NCI-H1105 (cell line): ENCODE measurements at places on chromosomes 4 and X.
A peak's percentile ranks its signal among the peaks of the same experiment; 100 is the strongest.

DNA sequence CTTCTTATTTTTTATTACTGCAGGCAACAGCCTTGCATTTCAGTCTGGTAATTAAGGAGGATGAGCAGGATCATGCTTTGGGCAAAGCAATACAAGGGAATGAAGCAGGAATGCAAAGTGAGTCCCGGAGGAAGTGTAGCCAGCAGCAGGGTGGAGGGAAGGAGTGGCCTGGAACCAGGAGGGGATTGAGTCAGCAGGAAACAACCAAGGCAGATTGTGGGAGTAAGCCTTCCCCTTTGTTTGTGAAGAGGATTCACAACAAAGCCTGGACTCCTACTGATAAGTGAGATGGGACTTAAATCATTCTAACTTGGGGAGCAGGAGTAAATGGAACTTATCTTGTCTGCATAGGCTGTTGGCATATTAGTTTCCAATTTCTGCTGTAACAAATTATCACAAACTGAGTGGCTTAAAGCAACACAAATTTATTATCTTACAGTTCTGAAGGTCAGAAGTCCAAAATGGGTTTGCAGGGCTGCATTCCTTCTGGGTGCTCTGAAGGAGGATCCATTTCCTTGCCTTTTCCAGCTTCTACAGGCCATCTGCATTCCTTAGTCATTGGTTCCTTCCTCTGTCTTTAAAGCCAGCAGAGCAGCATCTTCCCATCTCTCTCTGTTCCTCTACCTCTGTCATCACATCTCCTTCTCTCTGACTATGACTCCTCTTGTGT, 93.2 kb upstream of the AP1S2 start:
- DNase-seq, result no peak

GRCh38 chr4:100804576-100805360, 286.9 kb upstream of the EMCN start:
- DNase-seq, result no peak

DNA sequence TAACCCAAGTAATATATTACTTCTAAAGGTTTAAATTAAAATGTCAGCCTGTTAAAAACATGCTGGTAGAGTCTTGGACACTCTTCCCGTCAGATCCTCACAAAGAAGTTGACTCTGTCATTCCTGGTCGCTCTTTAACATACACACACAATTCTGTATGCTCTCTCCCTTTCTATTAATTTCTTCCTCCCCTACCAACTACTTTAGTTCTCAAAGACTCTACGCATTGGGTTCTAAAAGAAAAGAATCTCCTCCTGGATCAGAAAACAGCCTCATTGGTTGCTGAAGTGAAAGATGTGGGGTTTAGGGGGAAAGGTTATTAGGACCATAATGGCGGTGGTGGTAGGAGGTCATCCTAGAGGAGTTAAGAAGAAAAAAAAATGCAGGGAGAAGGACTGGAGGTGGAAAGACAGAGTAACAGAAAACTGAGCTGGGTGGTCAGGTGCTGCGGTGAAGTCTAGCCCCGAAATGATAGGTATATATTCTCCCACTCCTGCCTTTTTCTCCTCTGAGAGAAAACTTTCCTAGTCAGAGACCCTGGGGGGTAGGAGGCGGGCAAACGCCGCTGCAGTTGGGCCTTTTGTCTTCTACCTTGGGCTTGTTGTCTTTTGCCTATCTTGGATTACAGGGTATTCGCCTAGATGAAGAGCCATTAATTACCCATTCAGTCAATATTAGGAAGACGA, 5.2 kb upstream of the PITX2 start:
- DNase-seq, result no peak

- DNase-seq, result no peak
Measured at GRCh38 chrX:98203800-98204199, 1320.1 kb downstream of the RPA4 start.

DNA sequence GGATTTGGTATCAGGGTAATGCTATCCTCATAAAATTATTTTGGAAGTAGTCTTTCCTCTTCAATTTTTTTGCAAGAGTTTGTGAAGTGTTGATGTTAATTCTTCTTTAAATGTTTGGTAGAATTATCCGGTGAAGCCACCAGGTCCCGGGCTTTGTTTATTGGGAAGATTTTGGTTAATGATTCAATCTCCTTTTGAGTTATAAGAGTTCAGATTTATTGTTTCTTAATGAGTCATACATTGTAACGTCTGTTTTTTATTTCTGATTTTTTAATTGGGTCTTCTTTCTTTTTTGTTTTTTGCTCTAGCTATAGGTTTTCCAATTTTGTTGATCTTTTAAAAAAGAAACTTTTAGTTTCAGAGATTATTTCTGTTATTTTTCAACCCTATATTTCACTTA, 412.3 kb downstream of the PDGFC start:
- no peak for DNase-seq

DNA sequence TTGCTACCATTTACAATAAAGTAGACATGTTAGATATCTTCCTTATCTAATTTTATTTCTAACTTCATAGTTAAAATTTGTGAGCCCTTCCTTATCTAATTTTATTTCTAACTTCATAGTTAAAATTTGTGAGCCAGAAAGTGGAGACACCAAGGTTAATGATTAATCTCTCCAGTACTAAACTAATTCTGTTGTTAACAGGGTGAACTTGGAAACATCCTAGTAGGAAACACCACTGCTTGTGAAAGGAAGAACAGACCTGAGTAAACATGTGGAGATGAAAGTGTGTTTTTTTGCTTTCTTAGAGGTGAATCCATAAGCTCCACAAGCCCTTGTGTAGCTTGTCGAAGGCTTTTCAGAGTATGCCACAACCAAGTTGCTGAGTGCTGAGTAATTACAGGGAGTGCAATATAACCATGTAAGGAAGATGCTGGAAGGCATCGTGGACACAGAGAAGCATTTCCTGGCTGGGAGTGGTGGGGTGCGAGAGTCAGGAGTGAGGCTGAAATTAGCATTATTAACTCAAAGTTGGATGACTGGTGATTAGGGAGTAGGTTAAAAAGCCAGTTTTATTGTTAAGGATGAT, 118.6 kb upstream of the NEIL3 start:
- no peak for DNase-seq

- peak; percentile 32 for DNase-seq
Measured at GRCh38 chr4:164935363-164935762, 42.1 kb downstream of the TRIM61 start.

GRCh38 chr4:170093973-170094535, 4.3 kb upstream of the AADAT start:
- DNase-seq, result no peak

- no peak for DNase-seq
Measured at GRCh38 chr4:23463071-23463470, 426.8 kb downstream of the PPARGC1A start.

DNA sequence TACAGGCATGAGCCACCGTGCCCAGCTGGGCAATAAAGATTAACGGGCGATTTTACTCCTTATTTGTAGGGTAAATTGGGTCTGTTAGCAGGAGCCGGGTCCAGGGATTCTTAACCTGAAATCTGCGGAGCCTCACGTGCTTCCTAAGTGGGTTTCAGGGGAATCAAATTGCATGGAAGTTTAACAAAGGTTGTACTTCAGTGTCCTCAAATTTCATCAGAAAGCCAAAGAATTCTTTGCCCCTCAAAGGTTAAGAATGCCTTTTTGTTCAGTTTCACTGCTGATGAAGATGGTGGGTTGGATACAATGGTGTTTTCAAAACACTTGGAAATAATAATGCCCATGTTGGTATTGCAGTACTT, 67.9 kb downstream of the AFF1 start:
- DNase-seq, result no peak

DNA sequence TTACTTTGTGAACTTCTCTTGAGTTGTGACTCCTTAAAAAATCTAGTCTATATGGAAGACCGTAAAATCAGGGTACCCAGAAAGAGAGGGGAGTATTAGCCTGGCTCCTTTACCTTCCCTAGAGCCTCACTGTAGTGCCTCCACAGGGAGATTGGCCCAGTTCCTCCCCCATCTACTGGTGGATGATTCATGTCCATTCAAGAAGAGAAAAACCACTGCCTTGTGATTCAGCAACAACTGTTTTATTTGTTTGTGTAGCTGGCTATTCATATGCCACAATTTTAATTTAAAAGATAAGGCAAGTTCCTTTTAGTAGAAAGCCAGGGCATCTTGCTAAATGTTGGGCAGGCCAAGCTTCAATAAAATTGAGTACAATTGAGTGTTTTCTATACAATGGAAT, 221.8 kb upstream of the KCNIP4 start:
- DNase-seq, result no peak

DNA sequence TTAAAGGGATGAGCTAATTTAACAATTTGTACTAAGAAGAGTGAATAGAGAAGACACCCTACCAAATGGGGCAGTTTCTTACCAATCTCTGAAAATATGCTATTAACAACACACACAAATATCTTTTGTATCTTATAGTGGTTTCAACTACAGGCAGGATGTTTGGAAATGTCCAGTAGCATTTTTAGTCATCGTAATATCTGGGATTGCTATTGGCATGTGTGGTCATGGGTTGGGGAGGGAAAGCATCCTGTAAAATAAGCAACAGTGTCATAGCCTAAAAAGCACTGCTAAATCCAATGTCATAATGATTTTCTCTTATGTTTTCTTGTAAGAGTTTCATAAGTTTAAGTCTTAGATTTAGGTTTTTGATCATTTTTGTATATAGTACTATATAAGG, 29.3 kb upstream of the ABCG2 start:
- no peak for DNase-seq

- no peak for DNase-seq
Measured at GRCh38 chrX:100625985-100626491, 10.6 kb downstream of the TSPAN6 start.

DNA sequence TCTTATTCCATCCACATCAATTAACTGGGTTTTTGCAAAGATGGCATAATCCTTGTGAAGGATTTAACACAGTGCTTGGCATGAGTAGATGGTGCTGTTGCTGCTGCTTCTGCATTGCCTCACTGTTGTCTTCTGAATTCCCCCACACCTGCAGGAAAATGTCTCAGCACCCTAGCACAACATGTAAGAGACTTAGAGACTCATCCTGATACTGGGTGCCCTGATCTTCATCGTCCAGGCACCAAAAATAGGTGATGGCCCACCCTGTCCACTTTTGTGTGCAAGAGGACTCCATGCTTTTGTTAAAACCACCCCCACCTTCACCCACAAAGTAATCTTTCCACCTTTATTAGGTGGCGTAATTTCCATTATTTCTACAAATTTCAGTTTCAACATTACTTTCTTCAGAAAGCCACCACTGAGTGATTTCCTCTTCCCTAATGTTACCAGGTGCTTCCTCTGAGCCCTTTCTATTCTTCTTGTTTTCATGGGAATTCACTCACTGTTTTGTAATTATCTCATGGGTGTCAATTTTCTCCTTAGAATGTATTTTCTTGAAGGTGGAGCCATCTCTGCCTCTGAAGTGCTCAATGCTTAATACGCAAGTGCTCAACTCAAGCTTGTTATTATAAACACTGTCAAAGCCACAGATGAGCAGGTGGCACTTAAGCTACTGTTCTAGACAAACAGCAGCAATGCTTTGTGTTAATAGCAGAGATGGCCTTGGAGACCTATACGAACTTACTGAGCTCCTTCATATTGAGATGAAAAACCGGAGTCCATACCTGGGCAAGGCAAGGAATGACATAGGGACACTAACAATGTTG, 89.5 kb downstream of the HS3ST1 start:
- DNase-seq, result no peak

DNA sequence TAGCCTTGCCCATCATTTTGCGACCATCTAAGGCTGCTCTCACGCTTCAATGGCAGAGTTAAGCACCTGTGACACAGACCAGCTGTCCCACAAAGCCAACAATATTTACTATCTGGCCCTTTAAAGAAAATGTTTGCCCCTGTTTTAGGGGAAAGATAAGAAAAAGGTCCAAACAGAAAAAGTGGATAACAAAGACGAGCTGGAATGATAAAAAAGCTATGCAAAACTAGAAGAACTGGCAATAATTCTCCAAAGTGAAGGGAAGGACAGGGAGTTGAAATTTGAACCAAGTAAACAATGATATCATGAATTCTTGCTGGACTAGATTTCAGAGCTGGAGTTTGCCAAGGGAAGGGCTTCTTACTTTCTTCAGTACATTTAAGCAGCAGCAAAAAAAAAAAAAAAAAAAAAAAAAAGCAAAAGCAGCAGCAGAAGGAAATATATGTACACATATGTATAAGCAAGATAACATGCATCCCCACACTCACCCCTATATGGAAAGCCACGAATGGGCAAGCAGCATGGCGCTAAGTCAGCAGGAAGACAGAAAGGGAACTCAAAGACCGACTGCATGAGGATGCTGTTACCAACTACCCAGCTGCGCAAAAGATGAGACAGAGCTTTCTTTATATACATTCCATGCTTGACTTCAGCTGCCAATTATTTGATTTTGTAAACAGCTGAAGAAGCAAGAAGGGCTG, 12.5 kb downstream of the TRAPPC2 start:
- DNase-seq, result no peak

- no peak for DNase-seq
Measured at GRCh38 chr4:107452717-107453630, 267.1 kb downstream of the PAPSS1 start.

DNA sequence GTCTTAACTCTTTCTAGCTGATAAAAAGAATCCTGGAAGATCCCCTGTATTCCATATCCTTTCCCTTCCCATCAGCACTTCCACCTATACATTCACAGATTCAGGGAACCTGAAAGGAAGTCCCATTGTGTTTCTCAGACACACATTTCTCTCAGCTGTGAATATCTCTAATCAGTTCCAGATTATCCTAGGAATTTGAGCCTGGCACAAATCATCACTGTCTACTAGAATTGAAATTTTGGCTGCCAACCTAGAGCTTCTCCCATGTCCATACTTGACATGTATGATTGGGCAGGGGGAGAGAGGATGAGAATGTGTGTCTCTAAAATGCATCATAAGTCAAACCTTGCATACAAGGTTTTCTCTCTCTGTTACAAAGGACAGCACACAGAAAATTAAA, 53.1 kb downstream of the NDST3 start:
- no peak for DNase-seq

DNA sequence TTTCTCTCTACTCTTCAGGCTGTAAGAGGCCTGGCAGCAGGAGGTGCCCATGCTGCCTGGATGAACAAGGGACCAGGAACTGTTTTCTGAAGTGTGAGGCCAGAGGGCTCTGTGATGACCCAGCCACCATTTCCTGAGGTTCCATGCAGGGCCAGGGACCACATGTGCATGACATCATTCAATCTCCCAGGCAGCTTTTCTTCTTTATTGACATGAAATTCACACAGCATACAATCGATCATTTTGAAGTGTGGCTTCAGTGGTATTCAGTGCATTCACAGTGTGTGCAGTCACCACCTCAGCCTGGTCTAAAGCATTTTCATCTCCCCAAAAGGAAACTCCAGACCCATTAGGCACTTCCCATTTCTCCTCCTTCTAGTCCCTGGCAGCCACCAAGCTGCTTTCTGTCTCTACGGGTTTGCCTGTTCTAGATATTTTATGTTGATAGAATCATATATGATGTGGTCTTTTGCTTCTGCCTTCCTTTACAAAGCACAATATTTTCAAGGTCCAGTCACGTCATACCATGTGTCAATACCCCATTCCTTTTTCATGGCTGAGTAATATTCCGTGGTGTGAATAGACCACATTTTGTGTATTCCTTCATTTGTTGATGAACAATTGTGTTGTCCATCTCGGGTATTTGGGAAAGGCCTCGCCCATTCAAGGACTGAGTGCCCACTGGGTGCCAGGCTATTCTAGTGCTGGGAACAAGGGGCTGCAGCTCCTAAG, 93.1 kb downstream of the PSAPL1 start:
- DNase-seq, result no peak
